ENCODE measurements at places on chromosomes 4 and X.

GRCh38 chr4:89753601-89754066 is 83.3 kb downstream of the SNCA start:
- no peak for DNase-seq
- no peaks in the 10 kb centered on the region for H3K36me3 ChIP-seq
- H3K27ac ChIP-seq: no peak overlapping the region
- H3K4me1 ChIP-seq: no peaks in the 10 kb centered on the region

DNA sequence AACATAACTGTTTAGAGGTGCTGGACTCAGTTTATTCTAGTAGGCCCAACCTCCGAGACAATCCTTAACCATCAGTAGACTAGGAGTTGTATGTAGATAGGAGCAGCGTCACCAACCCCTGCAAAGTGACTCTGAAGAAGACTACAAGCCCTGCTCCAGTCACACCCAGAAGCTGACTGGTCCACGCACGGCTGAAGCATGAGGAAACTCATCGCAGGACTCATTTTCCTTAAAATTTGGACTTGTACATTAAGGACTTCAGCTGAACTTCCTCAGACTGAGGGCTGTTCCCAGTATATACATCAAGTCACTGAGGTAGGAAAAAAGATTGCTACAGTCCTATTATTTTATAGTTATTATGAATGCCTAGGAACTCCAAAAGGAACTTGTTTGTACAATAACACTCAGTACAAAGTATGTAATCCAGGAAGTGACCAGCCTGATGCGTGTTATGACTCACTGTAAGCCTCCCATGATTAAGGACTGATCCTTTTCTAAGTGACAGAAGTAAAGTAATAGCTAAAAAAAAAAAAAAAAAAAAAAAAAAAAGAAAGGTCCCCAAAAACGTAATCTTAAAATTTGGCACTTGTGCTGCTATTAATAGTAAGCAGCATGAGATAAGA is 41.6 kb upstream of the UGT2B7 start:
- H3K27me3 ChIP-seq: no peaks in the 10 kb centered on the region
- no peaks in the 10 kb centered on the region for H3K36me3 ChIP-seq
- no peak overlapping the region for H3K27ac ChIP-seq
- H3K4me3 ChIP-seq: no peak overlapping the region

- H3K4me3 ChIP-seq: no peak overlapping the region
- no peak for DNase-seq
- H3K4me1 ChIP-seq: no peaks in the 10 kb centered on the region
- H3K36me3 ChIP-seq: no peaks in the 10 kb centered on the region
- H3K27ac ChIP-seq: no peak overlapping the region
- H3K27me3 ChIP-seq: no peaks in the 10 kb centered on the region
Measured at GRCh38 chrX:72340041-72340440, 34.3 kb upstream of the CITED1 start.

- H3K4me3 ChIP-seq: no peak overlapping the region
- H3K36me3 ChIP-seq: no peaks in the 10 kb centered on the region
- peaks cover 10% of the 10 kb centered on the region for H3K4me1 ChIP-seq
Measured at GRCh38 chr4:113708250-113708649, 53.3 kb downstream of the CAMK2D start.

DNA sequence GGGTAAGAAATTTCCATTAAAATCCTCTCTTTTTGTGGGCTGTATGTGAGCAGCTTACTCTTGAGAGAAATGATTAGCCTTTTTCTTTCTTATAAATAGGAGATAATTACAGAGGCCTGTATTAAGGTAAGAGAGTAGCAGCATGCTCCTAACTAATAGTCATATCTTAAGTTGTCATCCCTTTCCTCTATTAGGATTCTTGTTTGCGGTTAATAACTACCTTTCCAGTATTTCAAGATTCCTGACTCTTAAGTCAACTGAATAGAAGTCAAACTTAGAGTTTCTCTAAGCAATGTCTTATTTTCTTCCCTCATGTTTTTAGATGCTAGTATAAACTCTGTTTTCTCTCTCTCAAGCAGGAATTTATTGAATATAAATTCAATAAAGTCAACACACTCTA is 139.9 kb upstream of the GPRIN3 start:
- H3K4me1 ChIP-seq: no peaks in the 10 kb centered on the region
- H3K4me3 ChIP-seq: no peak overlapping the region
- no peaks in the 10 kb centered on the region for H3K27me3 ChIP-seq
- no peak overlapping the region for H3K27ac ChIP-seq
- no peak for DNase-seq
- H3K36me3 ChIP-seq: no peaks in the 10 kb centered on the region

GRCh38 chr4:30256116-30256832 is 463.9 kb upstream of the PCDH7 start:
- no peaks in the 10 kb centered on the region for H3K36me3 ChIP-seq
- no peak overlapping the region for H3K27ac ChIP-seq
- no peak for DNase-seq
- H3K4me3 ChIP-seq: no peak overlapping the region

- no peak for DNase-seq
- no peaks in the 10 kb centered on the region for H3K4me1 ChIP-seq
Measured at GRCh38 chr4:121726642-121727268, 30.0 kb upstream of the ANXA5 start.

- DNase-seq: no peak
- no peaks in the 10 kb centered on the region for H3K27me3 ChIP-seq
- H3K27ac ChIP-seq: no peak overlapping the region
- H3K4me1 ChIP-seq: no peaks in the 10 kb centered on the region
- no peaks in the 10 kb centered on the region for H3K36me3 ChIP-seq
Measured at GRCh38 chrX:151697522-151697921, 2.3 kb downstream of the PRRG3 start.

- H3K27ac ChIP-seq: no peak overlapping the region
- no peak for DNase-seq
- H3K27me3 ChIP-seq: no peaks in the 10 kb centered on the region
- no peaks in the 10 kb centered on the region for H3K36me3 ChIP-seq
- H3K4me1 ChIP-seq: peaks cover 6% of the 10 kb centered on the region
Measured at GRCh38 chr4:184267206-184267608, 49.5 kb upstream of the ENPP6 start.

DNA sequence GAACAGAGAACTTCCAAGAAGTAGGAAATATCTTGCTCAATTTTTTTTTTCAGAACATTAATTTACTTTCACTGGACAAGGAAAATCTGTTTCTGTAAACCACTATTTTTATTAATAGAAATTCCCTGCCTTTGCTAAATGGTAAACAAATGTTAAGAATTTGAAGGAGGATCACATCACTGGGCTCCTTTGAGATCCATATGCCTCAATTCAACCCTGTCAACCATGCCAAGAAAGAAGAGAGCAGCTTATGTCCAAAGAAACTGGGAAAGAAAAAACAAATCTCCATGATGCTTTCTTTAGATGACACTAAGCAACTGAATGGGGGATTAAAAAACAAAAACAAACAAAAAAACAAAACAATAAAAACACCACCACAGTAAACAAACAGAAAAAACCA is 47.7 kb downstream of the LNX1 start:
- no peaks in the 10 kb centered on the region for H3K27me3 ChIP-seq
- no peak overlapping the region for H3K27ac ChIP-seq
- no peak overlapping the region for H3K4me3 ChIP-seq
- peaks cover 20% of the 10 kb centered on the region for H3K4me1 ChIP-seq

GRCh38 chr4:6777636-6778281 is 4.8 kb upstream of the KIAA0232 start:
- no peak for DNase-seq
- H3K27me3 ChIP-seq: no peaks in the 10 kb centered on the region
- H3K36me3 ChIP-seq: no peaks in the 10 kb centered on the region
- H3K27ac ChIP-seq: no peak overlapping the region
- H3K4me1 ChIP-seq: peaks cover 37% of the 10 kb centered on the region
- no peak overlapping the region for H3K4me3 ChIP-seq

DNA sequence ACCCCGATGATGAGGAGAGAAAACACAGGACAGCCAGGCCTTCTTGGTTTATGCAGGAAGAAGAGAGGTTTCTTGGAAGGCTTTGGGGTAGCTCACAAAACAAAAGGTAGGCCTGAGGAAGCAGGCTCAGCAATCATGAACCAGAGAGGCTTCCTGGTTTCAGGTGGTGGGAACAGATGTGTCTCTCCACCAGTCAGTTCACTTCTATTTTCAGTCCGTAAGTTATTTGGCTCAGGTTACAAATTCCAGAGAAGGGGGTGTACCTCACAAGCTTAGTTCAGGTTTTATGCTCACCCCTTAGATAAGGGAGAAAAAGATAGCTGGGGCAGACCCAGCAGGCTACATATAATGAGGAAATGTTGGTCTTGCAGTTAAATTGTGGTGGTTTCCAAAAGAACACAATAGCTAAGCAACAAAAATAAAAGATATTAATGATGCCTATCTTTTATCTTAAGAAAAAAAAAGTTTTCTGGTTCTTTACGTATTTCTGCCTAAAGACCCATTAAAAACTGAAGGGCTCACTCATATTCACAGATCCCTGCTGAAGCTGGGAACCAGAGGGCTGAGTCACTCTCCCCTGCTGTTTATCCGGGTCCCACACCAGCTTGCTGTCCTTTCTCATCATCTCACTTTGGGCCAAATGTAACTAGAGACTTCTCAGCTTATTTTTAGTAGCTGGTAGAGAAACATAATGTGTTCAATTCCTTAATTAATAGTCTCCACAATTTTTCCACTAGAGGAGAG is 177.0 kb downstream of the CAMK2D start:
- DNase-seq: no peak
- H3K27me3 ChIP-seq: no peaks in the 10 kb centered on the region
- H3K4me1 ChIP-seq: peaks cover 35% of the 10 kb centered on the region
- H3K27ac ChIP-seq: peak overlapping the region; percentile 40
- H3K4me3 ChIP-seq: no peak overlapping the region
- no peaks in the 10 kb centered on the region for H3K36me3 ChIP-seq

DNA sequence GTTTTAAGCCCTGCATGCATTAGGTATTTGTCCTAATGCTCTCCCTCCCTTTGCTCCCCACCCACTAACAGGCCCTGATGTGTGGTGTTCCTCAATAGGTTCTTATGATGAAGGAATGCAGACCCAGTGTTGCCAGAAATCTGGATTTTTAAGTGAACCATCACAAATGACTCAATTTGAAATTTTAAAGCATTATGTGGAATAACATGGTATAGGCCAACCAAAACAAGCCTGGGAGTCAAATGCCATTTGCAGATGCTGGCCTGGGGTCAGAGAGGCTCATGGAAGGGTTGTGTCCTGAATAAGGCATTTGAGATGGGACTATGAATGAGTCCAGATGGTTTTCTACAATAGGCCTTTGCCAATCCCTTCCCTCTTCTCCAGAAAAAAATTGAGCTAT is 179.6 kb downstream of the SHROOM3 start:
- peak; percentile 34 for DNase-seq
- no peak overlapping the region for H3K4me3 ChIP-seq
- H3K4me1 ChIP-seq: peaks cover 39% of the 10 kb centered on the region
- H3K27ac ChIP-seq: peak overlapping the region; percentile 90
- H3K27me3 ChIP-seq: no peaks in the 10 kb centered on the region

DNA sequence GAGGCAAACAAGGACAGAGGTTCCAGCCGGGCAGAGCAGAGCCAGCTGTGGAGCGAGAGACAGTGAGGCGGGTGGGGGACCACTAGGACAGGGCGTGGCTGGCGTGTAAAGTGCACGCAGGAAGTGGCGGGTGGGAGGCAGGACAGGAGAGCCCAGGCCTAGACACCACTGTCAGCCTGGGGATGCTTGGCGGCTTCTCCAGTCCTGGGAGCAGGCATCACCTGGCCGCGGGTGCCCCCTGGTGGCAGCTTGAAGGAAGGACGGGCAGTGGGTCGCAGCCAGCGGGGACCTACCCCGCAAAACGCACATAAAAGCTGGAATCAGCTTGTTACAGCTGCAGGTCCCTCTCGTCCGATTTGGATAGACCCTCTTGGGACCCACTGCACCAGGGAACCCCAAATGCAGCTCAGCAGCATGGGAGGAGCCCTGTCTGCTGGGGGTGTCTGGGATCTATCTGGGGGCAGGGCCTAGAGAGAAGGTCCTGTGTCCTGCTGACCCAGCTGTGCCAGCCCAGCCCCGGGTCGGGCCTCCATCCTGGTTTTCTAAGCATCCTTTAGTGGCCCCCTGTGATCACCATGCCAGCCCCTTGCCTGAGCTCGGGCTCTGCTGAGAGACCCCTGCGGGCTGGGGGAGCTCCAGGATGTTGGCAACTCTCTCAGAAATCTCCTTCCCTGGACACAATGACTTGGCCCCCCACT is 57.7 kb downstream of the WFS1 start:
- DNase-seq: peak; percentile 13
- no peaks in the 10 kb centered on the region for H3K36me3 ChIP-seq
- no peak overlapping the region for H3K27ac ChIP-seq
- H3K4me3 ChIP-seq: no peak overlapping the region
- H3K27me3 ChIP-seq: no peaks in the 10 kb centered on the region

DNA sequence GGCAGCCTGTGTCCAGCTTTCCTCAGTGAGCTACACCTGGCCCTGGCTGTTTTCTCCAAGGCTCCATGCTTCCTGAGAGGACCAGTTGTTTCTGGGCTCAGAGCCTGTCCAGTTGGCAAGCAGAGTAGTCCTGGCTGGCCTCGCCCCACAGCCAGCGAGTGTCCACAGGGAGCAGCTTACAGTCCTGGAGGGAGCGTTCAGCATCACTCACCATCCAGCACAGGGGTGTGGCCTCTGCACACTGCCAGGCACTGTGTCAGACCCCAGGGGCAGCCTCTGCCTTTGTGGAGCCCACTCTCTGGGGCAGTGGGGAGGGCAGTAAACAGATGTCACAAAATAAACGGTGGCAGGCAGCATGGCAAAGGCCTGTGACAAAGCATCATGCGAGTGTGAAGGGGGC is 23.9 kb downstream of the EVC start:
- H3K4me1 ChIP-seq: peaks cover 18% of the 10 kb centered on the region
- no peak for DNase-seq
- no peak overlapping the region for H3K4me3 ChIP-seq
- no peaks in the 10 kb centered on the region for H3K27me3 ChIP-seq
- H3K27ac ChIP-seq: peak overlapping the region; percentile 10

DNA sequence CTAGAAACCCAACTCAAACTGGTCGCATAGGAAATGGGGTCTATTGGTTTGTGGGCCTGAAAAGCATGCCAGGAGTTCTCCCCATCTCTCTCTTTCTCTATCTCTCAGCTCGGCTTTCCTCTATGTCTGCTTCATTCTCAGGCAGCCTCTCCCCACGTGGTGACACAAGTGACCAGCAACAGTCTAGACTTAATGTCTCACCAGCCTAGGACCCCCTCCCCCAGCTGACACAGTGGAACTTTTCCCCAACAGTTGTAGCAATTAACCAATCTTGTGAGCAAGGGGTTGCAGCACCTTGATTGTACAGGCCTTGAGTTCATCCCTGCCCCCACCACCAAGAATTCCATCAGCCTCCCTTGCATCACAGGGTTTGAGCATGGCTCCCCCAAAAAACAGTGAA is 159.8 kb upstream of the KIT start:
- H3K27ac ChIP-seq: no peak overlapping the region
- H3K36me3 ChIP-seq: no peaks in the 10 kb centered on the region
- H3K27me3 ChIP-seq: no peaks in the 10 kb centered on the region
- no peaks in the 10 kb centered on the region for H3K4me1 ChIP-seq

DNA sequence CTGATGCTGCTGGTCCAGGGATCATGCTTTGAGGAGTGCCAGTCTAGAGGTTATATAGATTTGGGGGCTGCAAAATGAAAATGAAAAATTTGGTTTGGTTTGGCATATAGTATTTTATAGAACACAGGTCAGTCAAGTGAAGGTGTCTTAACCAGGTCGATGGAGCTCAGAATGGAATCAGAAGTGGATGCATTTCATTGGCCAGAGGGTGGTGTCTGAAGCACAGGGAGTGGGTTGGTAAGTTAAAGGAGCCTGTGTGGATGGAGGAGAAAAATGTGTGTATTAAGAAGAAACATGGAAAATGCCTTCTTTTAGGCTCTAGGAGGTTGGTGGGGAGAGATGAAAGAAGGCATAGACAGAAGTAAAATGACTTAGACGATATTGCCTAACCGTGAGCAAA is 8.6 kb downstream of the GALNT7 start:
- H3K36me3 ChIP-seq: no peaks in the 10 kb centered on the region
- H3K4me3 ChIP-seq: no peak overlapping the region
- DNase-seq: no peak
- H3K27me3 ChIP-seq: no peaks in the 10 kb centered on the region
- no peak overlapping the region for H3K27ac ChIP-seq
- H3K4me1 ChIP-seq: peaks cover 39% of the 10 kb centered on the region
